ENCODE measurements at places on chromosomes 13 and 19.

- DNase-seq, result no peak
Observed at GRCh38 chr13:27053902-27054595, 117.6 kb downstream of the USP12 start.

DNA sequence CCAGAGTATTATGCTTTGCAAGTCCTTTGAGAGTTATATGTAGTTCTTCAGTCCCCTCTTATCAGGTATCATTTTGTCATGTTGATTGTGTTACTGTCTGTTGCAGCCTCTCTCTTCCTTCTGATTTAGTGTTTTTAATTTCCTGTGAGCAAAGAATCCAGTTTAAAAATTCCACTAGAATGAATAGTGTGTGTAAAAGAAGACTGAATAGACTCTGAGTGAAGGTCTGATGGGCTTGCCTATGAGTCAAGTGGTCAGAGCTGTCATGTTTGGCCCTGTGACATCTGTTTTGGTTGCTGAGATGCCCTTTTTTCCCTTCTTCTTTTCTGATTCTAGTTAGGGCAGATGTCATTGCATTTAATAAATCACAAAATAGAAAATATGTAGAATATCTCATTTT lies 23.3 kb upstream of the KCTD4 start:
- DNase-seq, result no peak

GRCh38 chr13:63345835-63346234 lies 1930.2 kb upstream of the PCDH20 start:
- DNase-seq, result no peak

- DNase-seq, result no peak
Observed at GRCh38 chr19:37251308-37252229, 33.6 kb downstream of the ZNF383 start.

DNA sequence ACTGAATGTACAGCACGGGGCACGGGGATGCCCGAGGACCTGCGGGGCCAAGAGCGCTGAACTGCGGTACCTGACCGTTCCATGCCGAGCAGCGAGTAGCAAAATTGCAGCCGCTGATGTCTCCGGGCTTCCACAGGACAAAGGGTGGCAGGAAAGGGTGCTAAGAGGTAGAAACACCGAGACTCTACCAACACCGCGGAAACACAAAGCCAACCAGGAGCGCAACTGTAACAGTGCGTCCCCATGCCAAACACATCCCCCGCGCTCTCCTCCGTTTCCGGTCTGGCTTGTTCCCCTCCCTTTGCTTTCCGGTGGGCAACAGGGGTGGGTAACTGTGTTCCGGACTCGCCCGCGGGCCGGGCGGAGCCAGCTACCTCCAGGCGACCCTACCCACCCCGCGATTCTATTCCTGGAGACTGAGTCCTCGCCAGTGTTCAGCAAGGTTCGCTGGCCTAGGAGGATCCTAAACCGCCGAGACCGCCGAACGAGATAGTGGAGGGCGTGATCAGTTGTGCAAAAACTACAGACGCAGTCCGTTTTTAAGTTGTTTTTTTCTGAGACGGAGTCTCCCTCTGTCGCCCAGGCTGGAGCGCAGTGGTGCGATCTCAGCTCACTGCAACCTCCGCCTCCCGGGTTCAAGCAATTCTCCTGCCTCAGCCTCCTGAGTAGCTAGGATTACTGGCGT lies 34.9 kb upstream of the NEK3 start:
- peak; percentile 73 for DNase-seq

GRCh38 chr13:86877441-86877840 lies 793.7 kb upstream of the SLITRK5 start:
- no peak for DNase-seq

Measured in stimulated activated CD4-positive, alpha-beta T cell treated with anti-CD3 and anti-CD28 coated beads, Interleukin-1b, Interleukin-23, amount 100 ng/mL, for 1 hour (primary cell).